ENCODE measurements at places on chromosomes 1 and 21.
A peak's percentile ranks its signal among the peaks of the same experiment; 100 is the strongest.

DNA sequence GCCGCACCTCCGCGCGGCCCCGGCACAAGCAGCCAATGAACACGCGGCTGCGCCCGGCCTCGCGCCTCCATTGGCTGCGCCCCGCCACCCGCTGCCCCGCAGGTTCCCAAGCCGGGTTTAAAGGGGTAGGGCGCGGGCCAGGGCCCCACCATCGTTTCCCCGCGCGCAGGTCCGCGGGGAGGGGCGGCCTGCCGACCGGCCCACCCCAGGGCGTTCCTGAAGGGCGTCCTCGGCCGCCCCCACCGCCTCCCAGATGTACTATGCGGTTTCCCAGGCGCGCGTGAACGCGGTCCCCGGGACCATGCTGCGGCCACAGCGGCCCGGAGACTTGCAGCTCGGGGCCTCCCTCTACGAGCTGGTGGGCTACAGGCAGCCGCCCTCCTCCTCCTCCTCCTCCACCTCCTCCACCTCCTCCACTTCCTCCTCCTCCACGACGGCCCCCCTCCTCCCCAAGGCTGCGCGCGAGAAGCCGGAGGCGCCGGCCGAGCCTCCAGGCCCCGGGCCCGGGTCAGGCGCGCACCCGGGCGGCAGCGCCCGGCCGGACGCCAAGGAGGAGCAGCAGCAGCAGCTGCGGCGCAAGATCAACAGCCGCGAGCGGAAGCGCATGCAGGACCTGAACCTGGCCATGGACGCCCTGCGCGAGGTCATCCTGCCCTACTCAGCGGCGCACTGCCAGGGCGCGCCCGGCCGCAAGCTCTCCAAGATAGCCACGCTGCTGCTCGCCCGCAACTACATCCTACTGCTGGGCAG lies at the start of gene OLIG1:
Gene OLIG1 (plus strand): TSS at position 148 of the 750 bp plus-strand sequence. CDS start 106 bp downstream, at position 254.
- DNase-seq: peak; percentile 47

- no peak for DNase-seq
These were observed 71.2 kb downstream of the GPR161 start for GRCh38 chr1:168065506-168065905.

DNA sequence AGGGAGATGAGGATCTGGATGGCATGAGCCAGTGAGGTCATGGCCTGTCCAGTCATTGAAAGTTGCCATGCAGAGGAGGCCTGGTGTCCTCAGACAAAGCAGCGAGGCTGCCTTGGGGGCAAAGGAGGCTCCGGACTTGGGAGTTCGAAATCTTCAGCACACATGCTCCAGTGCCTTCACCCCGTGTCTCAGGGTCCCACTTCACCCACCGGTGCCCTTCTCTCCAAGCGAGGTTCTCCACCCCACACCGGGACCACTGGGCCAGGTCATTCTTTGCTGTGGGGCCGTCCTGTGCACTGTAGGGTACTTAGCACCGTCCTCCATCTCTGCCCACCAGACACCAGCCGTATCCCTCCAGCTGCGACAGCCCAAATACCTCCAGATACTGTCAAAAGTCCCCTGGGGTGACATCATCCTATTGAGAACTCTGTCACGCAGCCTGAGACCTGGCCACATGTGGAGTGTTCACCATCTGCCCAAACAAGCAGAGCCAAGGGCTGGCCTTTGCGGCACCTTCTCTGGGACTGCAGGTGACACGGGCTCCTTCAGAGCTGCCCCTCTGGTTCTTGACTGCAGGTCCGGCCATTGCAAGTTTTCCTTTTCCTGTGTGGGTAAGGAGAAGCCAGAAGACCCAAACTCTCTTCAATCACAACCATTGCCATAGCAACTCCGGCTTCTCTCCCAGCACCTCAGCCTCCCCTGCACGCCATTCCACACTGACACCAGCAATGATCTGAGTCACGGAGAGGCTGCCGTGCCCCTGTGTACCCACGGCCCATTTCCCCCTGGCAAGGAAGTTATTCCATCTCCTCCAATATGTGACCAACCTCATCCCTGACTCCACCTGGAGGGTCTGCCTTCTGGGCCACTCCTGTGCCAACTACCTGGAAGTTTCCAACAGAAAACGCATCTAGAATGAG lies 20.4 kb upstream of the PDE9A start:
- no peak for DNase-seq

- DNase-seq: no peak
These were observed 12.5 kb downstream of the QSOX1 start for GRCh38 chr1:180167021-180167701.
